HCT116 (cell line): ENCODE measurements at places on chromosomes 1 and 21. TPM values are rescaled to one million over a fixed set of nuclear protein-coding genes. Genes with fewer than 3 reads are reported as not detected.

DNA sequence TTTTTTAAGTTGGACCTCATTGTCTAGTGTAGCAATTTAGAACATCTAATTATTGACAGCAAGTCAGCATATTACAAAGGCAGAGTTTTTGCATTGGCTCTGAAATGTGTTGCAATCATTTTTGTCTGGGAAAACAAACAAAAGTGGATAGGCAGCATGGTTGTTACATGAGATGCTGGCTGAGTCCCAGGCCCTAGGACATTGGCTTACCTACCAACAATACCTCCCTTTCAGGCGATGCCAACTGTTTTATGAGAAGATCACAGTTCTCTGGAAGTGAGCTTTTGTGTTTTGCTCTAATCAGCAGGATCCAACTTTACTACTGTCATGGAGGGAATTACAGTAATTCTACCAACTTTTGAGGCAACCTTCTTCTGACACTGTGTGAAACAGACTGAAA, 71.5 kb upstream of the CXADR start:
- DNase-seq = no peak

GRCh38 chr1:30405081-30405480, 318.3 kb downstream of the MATN1 start:
- no peak for DNase-seq

GRCh38 chr1:178101654-178102053, 7.8 kb downstream of the RASAL2 start:
- DNase-seq = no peak

GNAT2 gene
- total RNA-seq = 0.76 TPM

- no peak for DNase-seq
Measured at GRCh38 chr1:183506561-183506960, 34.3 kb downstream of the SMG7 start.

GRCh38 chr1:158145173-158145719, 35.4 kb upstream of the CD1D start:
- DNase-seq = no peak

DAB1 gene
- not detected for total RNA-seq

CELF3 gene
- not detected for total RNA-seq

DNA sequence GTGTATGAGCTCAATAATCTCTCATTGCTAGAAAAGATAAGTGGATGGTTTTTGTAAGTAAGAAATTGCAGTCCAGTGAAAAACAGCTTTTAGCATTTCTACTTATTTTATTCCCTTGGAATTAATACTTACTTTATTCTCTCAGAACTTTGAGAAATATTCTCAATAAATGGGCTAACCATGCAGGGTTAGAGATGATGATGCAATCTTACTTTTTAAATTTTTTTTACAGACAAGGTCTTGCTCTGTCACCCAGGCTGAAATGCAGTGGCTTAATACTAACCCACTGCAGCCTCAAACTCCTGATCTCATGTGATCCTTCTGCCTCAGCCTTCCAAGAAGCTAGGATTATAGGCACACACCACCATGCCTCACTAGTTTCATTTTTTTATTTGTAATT, 440.8 kb upstream of the ZP4 start:
- DNase-seq = no peak

DNA sequence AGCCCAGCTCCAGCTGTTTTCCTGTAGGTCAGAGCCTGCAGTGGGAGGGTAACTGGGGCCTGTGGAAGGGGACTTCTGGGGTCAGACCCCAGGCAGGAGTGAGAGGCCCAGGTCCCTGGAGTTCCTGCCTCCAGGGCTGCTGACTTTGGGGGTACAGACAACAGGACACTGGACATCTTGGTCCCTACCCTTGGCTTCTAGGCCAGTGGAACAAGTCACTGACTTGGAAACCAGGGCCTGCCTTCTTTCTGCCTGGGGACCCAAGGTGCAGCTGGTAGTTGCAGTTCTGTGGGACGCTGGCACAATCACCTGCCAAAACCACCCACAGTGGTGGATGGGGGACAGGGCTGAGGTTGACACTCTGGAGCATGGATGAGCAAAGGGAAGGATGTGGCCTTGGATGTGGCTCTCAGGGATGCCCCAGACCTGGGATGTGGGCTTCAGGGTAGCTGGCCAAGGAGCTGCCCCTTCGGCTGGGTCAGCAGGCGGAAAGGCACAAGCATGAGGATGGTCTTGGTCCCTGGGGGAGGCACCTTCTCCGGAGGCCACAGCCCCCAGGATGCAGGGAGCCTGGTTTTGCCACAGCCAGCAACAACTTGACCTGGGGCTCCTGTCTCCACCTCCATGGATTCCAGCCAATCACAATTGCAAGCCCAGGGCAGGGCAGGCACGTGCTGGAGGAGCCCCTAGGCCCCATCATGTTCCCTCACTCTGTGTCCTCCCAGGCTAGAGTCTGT, 5.8 kb downstream of the JMJD4 start:
- DNase-seq = no peak

DNA sequence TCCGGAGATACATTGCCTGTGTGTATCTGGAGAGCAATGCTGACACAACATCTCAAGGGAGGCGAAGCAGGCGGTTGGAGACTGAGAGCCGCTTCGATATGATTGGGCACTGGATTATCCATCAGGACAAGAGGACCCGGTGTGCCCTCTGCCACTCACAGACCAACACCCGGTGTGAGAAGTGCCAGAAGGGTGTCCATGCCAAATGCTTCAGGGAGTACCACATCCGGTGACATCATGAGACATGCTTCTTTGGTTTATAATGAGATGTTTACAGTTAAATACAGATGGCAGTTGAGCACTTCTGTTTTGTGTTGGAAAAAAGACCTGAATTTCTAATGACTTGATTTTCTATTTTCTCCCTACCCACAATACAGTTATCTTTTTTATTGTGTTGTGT, 12.1 kb downstream of the PGBD2 start:
- no peak for DNase-seq

FCRL6 gene
- total RNA-seq = not detected

ELAVL4 gene
- not detected for total RNA-seq

DNA sequence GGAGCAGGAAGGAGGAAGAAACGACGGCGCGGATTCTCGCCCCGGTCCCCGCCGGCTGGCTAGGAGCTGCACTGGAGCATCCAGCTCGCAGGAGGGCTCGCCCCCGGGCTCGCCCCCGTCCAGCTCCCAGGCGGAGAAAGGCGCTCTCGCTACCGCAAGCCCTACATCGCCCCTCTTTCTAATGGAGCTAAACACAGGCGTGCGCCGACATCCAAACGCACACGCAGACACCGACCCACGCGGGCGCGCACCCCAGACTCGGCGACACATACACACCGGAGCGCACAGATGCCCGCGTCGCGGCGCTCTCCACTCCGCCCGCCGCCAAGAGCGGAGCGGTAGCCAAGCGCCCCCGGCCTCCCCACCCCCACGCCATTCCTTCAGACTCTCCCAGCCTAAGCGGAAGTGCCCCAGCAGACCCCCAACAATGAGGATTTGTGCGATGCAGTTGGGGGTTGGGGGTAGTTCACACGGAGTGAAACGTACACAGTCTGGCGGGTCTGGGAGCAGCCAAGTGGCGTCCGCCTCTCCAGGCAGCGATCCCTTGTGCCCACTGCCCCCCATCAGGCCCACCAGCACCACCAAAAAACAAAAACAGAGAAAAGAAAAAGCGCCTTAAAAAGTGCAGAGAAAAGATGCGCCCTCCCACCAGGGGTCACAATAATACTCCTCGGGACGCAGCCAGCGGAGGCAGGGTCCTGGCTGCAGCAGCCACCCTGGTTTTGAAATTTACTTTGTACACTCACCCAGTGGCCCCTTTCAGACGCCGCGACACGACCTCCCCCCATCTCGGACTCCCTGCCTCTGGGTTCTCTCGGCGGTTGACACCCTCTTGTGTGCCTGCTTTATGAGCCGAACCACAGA, 1.4 kb downstream of the DAB1 start:
- no peak for DNase-seq

- DNase-seq = no peak
Measured at GRCh38 chr1:87410776-87411480, 82.2 kb downstream of the LMO4 start.

KCNC4 gene
- total RNA-seq = 13.0 TPM

- DNase-seq = no peak
Measured at GRCh38 chr1:8527941-8528340, 210.0 kb downstream of the SLC45A1 start.

DNA sequence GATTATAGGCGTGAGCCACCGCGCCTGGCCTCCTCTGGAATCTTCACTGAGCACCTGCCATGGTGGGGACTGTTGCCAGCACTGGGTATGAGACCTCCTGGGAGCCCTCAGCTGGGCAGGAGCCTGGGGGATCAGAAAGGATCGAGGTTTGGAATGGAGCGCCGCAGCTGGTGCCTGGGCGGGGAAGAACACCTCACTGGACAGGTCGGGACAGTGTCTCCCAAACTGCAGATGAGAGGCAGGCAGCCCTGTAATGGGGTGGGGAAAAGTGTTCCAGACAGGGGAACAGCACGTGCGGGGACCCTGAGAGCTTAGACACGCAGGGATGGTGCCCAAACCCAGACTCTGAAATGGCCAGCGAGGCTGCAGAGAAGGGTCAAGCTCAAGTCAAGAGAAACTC, 150.9 kb upstream of the C1orf174 start:
- no peak for DNase-seq

TUT4 gene
- total RNA-seq = 50.0 TPM

DNA sequence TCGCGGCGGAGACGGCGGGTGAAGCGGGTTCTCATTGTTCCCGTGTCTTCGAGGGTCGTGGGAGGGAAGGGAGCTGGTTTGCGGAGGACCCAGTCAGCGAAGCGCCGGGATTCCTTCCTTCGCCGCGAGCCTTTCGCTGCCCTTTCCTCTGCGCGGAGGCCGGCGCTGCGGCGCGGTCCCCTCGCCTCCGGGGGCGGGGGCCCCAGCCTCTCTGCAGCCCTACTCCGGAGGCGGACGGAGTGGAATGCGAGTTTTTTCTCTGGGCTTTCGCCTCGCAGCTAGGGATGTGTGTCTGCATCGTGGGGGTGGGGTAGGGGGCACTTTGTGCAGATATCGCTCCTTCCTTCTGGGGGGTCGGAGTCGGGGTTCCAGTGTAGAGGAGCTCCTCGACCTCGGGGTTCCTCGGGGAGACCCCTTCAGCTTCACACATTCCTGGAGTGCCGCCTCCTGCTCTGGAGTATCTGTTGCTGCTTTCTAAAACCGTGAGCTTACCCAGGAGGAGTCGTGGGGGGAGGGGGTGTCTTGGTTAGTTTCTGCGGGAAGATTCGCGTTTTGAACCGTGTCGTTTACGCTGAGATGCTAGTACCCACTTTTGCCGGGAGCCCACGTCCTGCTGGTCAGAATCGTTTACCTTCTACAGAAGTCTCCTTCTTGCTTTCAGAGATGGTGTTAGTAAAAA, 595 bp downstream of the RNF2 start:
- no peak for DNase-seq

DNA sequence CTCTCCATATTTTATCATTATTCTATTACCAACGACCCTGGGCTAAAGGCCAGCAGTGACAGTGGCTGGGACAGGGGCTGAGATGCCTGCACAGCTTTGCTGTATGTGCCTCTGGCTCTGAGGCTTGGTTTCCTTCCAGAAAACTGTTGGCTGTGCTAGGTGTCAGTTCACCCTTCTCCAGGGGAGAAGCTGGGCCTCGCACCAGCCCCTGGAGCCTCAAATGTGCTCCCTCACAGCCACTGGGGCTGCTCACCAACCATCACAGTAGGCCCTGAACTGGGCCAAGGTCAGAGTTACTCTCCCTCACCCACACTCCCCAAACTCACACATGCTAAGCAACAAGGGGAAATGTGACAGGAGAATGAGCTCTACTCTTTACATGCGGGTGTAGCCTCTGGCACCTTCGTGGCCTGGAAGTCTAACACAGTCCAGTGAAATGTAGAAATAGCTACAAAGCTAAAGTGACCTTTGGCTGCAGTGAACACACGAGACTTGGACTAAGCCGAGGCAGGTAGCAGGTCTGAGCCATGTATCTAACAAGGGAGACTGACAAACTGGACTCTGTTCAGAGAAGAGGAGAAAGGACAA, 4.7 kb upstream of the CD160 start:
- no peak for DNase-seq

OVAAL gene
- not detected for total RNA-seq

GRCh38 chr21:29242201-29242600, 56.5 kb upstream of the BACH1 start:
- DNase-seq = no peak

DNA sequence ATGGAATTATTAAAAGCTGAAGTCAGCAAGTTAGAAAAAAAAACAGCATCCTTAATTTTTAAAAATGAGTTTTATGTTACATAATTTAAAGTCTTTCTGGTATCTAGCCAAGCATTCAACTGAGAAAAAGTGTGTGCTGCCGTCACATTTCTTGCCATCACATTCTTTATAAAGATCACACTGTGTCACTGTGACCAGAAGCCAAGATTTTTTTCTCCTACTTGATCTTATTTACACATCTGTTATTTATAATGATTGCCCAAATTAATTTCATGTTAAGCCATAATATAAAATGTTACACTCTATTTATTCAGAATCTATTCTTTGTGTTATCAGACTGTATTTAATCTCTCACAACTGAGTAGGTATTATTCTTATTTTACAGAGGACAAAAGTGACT, 1603.7 kb downstream of the PLA2G4A start:
- no peak for DNase-seq

DNA sequence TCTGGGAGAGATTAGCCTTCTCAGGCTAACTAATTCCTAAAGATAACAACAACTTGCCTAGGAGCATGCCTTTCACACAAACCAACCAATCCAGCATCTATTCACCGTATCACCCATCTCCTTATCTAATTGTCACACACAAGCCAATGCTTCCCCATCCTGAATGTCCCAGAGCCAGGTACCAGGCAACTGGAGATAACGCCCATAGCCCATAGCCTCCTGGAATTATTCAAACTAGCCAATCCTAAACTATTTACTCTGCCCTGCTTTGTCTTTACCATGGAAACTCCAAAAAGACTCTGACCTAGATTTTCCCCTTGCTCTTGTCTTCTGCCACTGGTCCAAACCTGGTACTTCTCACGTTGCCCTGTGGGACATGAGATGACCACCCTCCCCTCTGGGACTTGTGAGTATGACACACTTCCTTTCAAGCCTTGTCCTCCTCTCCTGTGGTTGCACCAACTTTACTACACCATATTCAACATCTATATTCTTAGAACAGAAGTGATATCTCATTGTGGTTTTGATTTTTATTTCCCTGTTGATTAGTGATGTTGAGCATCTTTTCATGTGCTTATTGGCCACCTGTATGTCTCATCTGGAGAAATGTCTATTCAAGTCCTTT, 8.8 kb upstream of the ATG4C start:
- DNase-seq = no peak

DNA sequence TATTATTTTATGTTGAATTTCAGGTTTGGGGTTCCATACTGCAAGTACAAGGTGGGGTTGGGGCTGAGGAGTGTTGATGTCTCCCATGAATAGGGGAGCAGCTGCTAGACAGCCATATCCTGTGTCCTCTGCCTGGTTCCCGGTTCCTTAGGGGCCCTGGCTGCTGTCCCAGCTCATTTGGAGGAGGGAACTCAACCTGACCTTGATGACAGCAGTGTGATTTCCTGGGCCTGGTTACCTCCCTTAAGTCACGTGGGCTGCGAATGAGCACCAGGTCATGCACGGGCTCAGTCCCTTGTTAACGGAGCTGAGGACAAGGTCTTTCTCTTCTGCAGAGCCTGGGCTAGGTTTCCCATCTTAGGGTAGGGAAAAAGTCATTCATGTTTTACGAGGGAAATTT, 85.1 kb downstream of the MTR start:
- DNase-seq = no peak
